AG04450 (cell line): ENCODE measurements at places on chromosomes 2 and 18. TPM values are rescaled to one million over a fixed set of nuclear protein-coding genes. Genes with fewer than 3 reads are reported as not detected.
A peak's percentile ranks its signal among the peaks of the same experiment; 100 is the strongest.

The PUS10 gene
- 8.0 and 10.2 TPM in 2 replicates for polyA plus RNA-seq

The ADRA2B gene
- not detected in 2 replicates for polyA plus RNA-seq

The TRIM54 gene
- 0.05 TPM in 1 of 2 replicates, not detected in the other for polyA plus RNA-seq

The PUM2 gene
- polyA plus RNA-seq = 42.9 and 53.7 TPM in 2 replicates

GRCh38 chr18:48975120-48975816, 24.5 kb upstream of the SMAD7 start:
- no peak for DNase-seq

- DNase-seq = peak; percentile 94
Observed at GRCh38 chr18:11851146-11851805, at the start of gene CHMP1B. Gene CHMP1B (plus strand): TSS chr18:11851413. CDS start chr18:11851512, 99 bp downstream.

GRCh38 chr2:104658144-104658835, 195.6 kb upstream of the POU3F3 start:
- DNase-seq = no peak

GRCh38 chr18:24595561-24596031, 135.2 kb downstream of the HRH4 start:
- DNase-seq = no peak

DNA sequence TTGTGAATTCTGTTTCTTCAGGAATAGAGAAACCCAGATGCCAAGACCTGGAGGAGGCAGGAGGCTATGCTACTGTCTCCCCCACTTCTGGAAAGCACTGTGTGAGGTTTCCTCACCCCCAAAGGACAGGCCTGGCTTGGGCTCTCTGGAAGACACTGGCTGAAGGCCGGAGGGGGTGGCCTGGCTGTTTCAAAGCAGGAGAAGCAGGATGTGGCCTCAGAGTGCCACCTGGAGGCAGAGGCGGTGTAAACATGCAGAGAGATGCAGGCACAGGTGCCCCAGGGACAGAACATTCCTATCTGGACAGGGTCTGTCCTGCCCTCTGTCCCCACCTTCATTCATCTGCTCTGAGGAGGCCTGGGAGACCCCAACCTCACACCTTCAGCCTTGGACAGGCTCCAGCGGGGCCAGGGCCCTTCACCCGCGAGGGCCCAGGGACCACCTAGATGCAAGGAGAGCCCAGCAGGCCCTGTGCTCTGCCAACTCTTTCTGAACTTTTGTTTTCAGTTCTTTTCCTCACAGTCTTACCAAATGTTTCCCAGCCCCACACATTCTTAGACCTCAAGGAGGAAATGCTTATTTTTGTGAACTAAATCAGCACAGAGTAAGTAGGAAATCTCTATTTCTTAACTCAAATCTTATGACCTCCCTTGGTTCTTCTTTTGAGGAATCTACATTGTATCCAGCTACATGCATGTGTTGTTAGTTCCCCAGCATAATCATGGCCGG, 79.2 kb downstream of the LONRF2 start:
- no peak for DNase-seq

GRCh38 chr2:232519581-232520438, at the start of gene PRSS56:
Gene PRSS56 (plus strand): TSS chr2:232520388. CDS start chr2:232520599, 211 bp downstream.
- no peak for DNase-seq

- DNase-seq = no peak
Observed at GRCh38 chr2:26875065-26875634, 27.2 kb downstream of the DPYSL5 start.

DNA sequence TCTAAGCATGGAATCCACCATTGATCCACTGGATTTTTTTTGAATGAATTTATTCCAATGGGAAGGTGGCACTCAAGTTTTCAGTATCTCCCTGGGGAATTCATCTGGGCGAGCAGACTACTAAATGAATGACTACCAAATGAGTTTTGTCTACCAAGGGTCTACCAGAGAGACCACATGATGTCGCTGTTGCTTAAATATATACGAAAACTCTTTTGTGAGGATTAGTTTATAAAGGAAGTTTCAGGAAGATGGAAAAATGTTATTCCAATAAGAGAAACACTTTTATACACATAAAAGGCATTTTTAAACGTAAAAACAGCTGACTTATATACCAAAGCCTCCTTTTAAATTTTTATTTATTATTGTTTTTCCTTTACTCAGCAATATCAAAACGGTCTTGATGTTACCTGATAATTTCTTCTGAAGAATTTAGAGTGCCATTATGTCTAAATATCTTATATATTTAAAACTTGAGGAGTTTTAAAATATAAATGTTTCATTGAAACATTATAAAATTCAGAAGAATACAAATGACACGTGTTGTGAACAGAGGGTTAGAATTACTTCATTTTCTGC, 139.7 kb downstream of the HRH4 start:
- peak; percentile 10 for DNase-seq

DNA sequence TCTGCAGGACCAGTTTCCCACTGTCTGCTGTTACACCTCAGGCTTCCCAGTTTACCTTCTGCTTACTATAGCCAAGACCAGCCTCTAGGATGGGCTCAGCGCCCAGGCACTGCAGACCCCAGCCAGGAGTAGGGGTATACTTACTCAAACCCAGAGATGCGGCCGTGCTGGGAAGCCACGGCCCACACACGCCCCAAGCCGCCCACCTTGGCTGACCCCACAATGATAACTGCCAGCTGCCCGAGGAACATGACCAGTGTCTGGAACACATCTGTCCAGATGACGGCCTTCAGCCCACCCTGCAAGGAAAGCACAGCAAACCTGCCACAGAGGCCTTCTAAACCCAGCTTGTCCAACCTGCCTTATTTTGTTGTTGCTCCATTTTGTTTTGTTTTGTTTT, 6.6 kb upstream of the ATRAID start:
- no peak for DNase-seq

DNA sequence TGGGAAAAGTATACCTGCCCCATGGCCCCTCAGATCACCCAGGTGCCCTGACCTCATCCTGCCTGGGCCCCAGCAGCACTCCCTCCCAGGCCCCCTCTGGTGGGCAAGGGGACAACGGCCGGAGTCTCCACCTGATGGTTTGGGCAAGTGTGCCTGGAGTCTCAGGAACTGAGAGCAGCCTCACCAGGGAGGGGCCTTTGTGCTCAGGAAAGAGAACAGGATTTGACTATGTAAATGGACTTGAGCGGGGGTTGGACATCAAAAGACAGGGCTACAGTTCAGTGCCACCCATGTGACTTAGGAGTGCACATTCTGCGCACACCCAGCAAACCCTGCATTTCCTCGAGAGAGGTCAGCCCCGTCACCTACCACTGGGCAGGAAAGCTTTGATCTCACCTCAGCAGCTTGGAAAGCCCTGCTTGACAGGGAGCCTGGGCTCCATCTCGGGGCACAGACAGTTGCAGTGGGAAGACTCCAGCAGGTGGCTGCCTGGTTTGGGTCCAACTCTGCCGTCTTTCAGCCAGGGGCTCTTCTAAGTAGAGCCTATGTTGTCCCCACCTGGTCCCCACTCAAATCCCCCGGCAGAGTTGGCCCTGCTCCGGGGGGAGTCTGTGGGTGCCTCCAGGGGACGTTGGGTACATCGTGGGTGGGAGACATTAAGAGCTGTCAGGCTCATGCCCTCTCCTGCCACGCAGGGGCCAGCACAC, 3.3 kb downstream of the INPP5D start:
- DNase-seq = no peak

- no peak for DNase-seq
Observed at GRCh38 chr2:24231461-24231881, 56.6 kb downstream of the FAM228A start.
